CD14-positive monocyte (primary cell): ENCODE measurements at places on chromosomes 3 and 15.
A peak's percentile ranks its signal among the peaks of the same experiment; 100 is the strongest.

GRCh38 chr3:44892689-44893088 lies 18.3 kb downstream of the TGM4 start:
- DNase-seq: no peak

DNA sequence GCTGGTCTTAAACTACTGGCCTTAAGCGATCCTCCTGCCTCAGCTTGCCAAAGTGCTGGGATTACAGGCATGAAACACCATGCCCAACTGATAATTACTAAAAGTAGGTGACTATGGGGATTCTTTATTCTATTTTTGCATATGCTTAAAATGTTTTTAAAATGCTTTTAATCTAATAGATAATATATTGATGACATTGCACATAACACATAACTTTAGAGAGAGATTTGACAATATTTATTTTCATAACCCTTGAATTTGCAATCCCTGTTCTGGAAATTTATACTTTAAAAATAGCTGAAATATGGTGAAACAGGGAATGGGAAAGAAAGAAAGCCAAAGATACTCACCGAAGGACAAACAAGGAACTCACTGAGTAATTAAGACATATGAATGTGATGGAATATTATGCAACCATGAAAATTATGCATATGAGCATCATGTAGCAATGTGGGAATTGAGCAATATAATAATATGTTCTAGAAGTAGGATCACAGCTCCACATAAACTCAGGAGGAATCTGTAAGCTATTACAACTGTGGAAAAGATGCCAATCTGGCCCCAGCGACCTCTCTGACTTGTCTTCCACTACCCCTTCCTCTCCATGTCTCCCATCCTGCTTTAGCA lies 2.0 kb downstream of the LRRC31 start:
- DNase-seq: peak; percentile 15

DNA sequence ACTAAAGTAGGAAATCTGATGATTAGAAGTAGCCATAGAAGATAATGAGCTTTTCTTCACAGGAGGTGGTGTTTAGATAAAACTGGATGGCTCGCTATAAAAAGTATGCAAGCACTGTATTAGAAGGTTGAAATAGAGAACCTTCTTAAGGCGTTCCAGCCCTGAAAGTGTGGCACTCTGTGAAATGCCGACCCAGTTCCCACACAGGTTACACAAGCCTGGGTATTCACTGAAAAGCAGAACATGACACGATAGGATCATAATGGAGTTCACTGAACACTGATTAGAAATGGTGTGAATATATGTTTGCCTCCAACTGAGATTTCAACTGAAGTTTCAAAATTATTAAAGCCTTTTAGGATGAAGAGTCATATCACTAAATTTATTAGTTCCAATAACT lies 15.0 kb upstream of the LRRC34 start:
- DNase-seq: no peak

- DNase-seq: no peak
These were observed 96.7 kb upstream of the KCNMB2 start for GRCh38 chr3:178439504-178439903.

DNA sequence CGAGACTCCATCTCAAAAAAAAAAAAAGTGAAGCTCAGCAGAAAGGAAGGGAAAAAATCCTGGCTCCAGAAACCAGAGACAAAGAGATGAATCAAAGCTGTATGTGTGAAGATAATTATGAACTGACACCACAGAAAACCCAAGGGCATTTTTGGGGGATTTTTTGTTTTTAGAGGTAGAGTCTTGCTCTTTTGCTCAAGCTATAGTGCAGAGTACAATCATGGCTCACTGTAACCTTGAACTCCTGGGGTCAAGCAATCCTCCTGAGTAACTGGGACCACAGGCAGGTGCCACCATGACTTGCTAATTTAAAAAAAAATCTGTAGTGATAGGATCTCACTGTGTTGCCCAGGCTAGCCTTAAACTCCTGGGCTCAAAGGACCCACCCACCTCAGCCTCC lies 22.8 kb downstream of the HCLS1 start:
- DNase-seq: no peak

DNA sequence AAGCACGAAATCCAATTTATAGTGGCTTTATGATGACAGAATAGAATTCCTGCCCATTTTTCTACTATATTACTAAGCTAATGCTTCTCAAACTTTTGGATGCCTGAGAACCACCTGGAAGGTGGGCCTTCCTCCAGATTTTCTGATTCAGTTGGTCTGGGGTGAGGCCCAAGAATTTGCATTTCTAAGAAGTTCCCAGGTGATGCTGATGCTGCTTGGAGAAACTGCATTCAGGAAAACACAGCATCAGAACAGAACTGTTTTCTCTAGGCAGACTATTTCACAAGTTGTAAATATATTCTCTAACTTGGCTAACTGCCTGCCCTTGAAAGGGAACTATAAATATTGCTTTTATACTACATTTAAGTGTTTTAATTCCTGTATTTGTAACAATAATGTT lies 644.9 kb upstream of the DPPA4 start:
- DNase-seq: no peak

- no peak for DNase-seq
These were observed 297.5 kb upstream of the LYSMD4 start for GRCh38 chr15:100030586-100031229.

- DNase-seq: no peak
These were observed 100.8 kb downstream of the CCNL1 start for GRCh38 chr3:157059181-157059580.

- DNase-seq: no peak
These were observed 101.4 kb upstream of the TRPM1 start for GRCh38 chr15:31202953-31203352.

DNA sequence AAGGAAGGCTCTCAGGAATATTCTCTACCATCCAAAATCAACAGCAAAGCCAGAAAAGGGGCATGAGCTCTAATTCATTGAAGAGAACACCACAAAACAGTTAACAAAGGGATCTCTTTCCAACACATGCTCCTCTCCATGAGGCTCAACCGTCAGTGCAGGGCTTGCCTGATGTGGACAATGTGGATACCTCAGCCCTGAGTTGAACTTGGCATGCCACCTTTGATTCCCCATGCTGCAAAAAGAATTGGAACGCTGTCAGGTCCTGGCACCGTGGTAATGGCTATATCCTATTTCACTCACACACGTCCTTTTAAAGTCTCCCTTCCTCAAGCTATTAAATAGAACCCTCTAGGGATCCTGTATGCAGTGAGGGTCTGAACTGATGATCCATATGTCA lies 30.7 kb upstream of the IP6K2 start:
- DNase-seq: no peak

- no peak for DNase-seq
These were observed 163.7 kb upstream of the MDFIC2 start for GRCh38 chr3:70476174-70476573.

DNA sequence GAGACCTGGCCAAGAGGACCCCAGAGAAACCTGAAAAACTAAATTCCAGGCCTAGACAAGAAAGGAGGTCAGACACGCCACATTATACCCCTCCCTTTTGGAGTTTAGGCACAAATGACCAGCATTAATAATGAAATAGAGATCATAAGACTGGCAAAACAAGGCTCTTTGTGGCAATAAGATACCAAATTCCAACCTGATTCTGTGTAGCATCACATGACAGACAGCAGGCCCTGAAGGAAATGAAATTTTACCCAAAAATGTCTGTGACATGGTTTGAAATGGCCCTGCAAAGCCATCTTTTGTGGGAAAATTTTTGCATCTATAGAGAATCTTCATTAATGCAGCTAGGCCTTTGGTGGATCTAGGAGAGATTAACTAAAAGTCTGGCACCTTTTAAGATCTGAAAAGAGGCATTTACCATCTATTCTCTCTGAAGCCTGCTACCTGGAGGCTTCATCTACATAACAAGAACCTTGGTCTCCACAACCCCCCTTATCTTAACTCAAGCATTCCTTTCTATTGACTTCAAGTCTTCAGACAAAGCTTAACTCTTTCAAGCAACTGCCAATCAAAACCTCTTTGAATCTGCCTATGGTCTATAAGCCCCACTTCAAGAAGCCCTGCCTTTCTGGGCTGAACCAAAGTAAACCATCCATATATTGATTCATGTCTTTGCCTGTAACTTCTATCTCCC lies 8.0 kb downstream of the FAM174B start:
- DNase-seq: no peak

DNA sequence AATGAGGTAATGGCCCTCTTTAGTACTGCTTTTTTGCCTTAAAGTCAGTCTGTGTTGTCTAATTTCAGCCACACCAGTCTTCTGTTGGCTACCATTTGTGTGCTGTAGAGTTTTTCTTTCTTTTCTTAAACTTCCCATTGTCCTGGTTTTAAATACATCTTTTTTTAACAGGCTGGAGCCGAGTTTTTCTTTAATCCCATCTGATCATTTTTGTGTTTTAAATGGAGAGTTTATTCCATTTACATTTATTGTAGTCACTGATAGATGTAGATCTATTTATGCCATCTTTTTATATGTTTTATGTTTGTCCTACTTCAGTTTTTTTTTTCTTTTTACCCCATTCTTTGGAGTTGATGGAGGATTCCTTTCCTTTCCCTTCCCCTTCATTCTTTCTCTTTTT lies 49.5 kb downstream of the SNRK start:
- no peak for DNase-seq

- DNase-seq: no peak
These were observed 18.1 kb downstream of the DNAJC13 start for GRCh38 chr3:132435224-132435910.

DNA sequence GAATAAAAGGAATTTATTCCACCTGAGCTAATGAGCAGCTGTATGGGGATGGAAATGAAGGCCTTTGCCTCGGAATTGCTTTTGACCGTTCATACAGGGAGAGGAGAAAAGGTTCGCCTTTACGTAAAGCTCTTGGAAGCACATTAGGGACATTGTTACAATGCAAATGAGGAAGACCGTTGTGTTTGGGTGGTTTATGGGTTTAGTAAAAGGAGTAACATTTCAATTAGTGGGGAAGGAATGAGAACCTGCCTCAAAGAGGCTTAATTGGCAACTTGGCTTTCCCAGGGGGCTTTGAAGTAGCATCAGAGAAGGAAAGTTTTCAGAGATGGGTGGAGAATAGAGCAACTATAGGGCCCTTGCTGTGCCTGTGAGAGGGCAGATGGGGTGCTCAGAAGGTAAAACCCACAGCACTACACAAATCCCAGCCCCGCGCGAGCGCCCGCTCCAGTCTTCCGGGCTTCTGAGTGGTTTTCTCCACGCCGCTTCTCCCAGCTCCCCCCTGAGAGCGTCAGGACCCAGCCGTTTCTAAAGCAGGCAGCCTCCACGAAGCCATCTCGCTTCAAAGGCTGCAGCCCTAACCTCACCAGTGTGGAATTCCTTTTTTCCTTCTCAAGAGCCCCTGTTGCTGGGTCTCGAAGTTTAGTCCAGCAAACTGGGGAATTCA lies 192.0 kb upstream of the HES1 start:
- no peak for DNase-seq

DNA sequence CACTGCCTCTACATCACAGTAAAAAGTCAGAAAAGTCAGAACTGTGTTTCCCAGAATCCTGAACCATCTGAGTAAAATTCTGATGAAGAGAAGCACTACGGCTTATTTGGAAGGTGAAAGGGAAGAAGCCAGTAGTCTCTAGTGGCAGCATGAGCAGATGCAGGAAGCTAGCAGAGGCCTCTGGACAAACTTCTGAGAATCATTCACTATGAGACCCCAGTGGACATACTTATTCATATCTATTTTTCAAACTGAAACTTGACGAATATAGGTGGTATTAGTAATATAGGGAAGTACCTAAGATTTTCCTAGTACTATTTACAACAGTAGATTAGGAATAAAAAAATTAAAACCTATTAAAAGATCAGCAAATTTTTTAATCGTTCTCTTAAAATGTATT lies 272.8 kb upstream of the TTC14 start:
- DNase-seq: no peak

GRCh38 chr3:149657321-149657925 lies 402 bp downstream of the WWTR1 start:
- DNase-seq: no peak

DNA sequence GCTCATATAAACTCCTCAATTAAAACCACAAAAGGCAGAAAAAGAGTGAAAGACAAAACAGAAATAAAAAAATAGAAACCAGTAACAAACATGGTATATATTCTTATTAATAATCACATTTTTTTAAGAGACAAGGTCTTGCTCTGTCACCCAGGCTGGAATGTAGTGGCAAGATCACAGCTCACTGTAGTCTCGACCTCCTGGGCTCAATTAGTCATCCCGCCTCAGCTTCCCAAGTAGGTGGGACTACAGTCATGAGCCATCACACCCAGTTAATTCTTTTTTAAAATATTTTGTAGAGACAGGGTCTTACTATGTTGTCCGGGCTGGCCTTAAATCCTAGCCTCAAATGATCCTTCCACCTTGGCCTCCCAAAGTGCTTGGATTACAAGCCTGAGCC lies 37.1 kb downstream of the FAM240A start:
- no peak for DNase-seq

DNA sequence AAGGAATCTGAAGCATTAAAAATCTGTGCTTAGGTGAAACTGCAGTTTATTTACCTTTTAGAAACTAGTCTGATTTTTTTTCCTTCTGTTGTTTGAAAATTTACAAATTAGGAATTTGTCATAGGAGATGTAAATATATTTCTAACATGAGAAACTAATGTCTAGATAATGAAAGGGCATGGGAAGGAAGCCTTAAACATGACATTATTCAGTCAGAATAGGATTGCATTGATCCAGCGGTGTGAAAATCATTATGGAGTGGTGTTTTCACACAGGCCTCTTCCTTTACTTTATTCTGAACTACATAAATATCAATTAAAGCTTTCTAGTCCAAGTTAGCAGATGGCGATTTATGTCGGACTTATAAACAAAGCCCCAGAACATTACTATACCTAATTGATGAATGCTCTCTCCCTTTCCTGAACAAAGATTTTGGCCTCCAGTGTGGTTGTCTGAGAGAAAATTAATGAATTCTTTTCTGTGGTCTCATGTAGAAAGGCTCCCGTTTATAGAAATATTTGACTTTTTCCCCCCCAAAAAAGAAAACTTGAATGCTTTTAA lies 37.9 kb downstream of the FNDC3B start:
- no peak for DNase-seq

GRCh38 chr3:123739754-123740153 lies 144.4 kb downstream of the MYLK start:
- no peak for DNase-seq

- DNase-seq: no peak
These were observed 15.3 kb upstream of the XXYLT1 start for GRCh38 chr3:195286115-195286872.

GRCh38 chr3:186099178-186099577 lies 9.7 kb downstream of the ETV5 start:
- DNase-seq: no peak

DNA sequence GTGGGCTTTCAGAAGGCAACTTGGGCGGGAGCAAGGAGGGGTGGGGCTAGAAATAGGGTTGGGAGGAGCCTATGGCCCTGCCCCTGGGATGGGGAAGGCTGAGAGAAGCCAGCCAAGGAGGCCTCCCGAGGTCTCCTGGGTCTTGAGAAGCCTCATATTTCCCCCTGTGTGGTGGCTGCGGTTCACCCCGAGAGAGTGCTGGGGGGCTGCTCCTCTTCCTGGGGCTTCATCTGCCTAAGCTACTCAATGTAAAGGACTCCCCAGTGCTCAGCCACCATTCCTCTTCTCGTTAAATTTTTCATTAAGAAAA lies 174.3 kb downstream of the SMAD6 start:
- no peak for DNase-seq
